Naive thymus-derived CD4-positive, alpha-beta T cell (primary cell): ENCODE measurements at places on chromosomes 7 and 10. TPM values are rescaled to one million over a fixed set of nuclear protein-coding genes. Genes with fewer than 3 reads are reported as not detected.

- DNase-seq: no peak
Measured at GRCh38 chr10:118107541-118107940, 60.8 kb upstream of the RAB11FIP2 start.

DNA sequence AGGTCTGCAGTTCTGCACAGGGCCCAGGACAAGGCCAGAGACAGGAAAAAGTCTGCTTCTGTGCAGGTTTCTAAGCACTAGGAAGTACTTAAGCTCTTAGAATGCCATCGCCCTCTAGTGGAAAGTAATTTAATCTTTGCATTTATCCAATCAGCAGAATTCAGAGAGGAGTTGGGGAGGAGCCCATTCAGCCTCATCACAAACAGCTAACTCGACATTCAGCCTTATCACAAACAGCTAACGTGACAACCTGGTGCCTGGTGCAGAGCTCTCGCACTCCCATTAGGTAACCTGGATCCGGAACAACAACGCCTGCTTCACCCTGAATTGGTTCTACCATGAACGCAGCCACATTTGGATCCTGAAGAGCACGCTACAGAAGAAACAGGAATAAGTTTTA, 15.2 kb downstream of the OAT start:
- DNase-seq: peak; percentile 49

GRCh38 chr7:40419806-40420205, 285.0 kb downstream of the SUGCT start:
- DNase-seq: no peak

DNA sequence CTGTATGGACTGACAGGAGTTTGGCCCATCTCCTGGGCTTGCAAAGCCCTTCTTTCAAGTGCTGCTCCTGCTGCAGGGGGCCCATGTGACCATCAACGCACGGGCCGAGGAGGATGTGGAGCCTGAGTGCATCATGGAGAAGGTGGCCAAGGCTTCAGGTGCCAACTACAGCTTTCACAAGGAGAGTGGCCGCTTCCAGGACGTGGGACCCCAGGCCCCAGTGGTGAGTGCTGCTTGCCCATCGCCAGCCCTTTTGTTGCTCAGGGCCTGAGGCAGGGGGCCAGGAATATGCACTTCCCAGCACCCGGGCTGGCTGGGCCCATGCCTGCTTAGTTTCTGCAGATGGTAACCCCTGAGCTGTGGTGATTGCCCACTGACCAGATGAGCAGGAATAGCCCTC, 8.7 kb downstream of the PGAM2 start:
- no peak for DNase-seq

DNA sequence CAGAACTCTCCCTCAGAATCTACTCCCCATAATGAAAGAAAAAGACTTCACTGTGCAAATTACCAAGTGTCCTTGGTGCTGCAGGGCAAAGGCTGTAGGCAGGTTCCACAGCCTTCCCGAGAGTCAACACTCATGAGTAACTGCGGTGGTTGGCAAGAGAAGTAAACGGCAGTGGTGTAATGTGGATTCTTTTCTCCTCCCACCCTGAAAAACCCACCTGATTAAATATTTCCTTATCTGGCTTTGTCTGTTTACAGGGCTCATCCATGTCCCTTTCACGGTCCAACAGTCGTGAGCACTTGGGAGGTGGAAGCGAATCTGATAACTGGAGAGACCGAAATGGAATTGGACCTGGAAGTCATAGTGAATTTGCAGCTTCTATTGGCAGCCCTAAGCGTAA, 300.9 kb downstream of the BICC1 start:
- no peak for DNase-seq

MRLN gene
- not detected in 2 replicates for total RNA-seq

GRM8 gene
- not detected for total RNA-seq

CDNF gene
- total RNA-seq: 8.4 TPM
